ENCODE measurements at places on chromosomes 16 and 17.

- DNase-seq = no peak
Observed at GRCh38 chr17:47704116-47704515, 10.2 kb downstream of the TBKBP1 start.

DNA sequence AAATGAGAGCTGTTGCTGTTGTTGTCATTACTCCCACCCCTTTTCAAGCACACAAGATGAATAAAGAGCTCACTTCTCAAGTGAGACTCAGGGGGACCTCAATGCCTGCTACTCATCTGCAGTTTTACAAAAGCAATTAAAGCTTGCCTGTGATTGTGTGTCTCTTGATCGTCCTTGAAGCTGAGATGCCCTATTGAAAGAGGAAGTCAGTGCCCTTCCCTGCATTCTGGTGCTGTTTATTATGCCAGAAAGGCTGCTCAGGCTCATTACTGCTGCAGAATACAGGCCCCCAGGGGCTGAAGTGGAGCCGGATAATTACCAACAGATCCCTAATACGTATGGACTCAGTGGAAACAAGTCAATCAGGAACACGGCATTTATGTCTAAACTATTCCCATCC is 147.2 kb downstream of the HS3ST2 start:
- DNase-seq = no peak

- peak; percentile 79 for DNase-seq
Observed at GRCh38 chr17:61486135-61487120, 34.2 kb downstream of the TBX4 start.

- peak; percentile 93 for DNase-seq
Observed at GRCh38 chr16:86573215-86573614, 5.1 kb upstream of the FOXL1 start.

GRCh38 chr16:57043248-57043647 is 49.1 kb upstream of the CPNE2 start:
- DNase-seq = no peak

GRCh38 chr17:43648916-43649315 is 12.8 kb downstream of the MEOX1 start:
- no peak for DNase-seq

All from EH (cell line).